ENCODE measurements at places on chromosomes 11 and 22.
A peak's percentile ranks its signal among the peaks of the same experiment; 100 is the strongest.

DNA sequence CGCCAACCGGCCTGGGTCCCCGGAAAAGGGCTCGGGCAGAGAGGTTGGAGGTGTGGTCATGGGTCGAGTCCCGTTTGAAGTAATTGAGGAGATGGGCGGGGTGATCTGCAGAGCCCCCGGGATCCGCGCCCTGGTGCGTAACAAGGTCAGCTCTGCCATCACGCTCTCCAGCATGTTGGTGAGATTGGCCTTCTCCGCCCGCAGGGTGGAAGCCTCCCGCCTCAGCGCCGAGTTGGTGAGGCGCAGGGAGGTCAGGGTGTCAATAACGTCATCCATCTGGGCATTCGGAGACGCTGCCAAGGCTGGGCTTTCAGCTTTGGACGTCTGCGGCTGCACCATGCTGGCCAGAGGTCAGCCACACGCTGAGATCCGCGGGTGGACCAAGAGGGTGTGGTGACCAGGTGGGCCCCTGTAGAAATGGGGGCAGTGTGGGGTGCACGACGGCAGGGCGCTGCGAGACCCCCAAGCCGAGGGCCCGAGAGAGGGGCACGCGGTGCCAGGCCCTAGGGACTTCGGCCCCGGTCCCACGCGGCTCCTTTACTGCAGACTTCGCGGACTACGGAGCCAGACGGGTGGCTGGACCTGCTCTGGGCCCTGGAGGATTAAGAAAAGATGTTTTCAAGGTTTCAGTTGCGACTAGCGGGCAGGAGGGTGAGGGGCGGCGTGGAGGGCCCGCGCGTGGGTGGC lies 672 bp downstream of the RTL6 start:
- DNase-seq = peak; percentile 49

GRCh38 chr11:68200639-68201038 lies 12.5 kb downstream of the KMT5B start:
- DNase-seq = peak; percentile 39

- peak; percentile 26 for DNase-seq
Measured at GRCh38 chr22:42439821-42440674, 7.8 kb upstream of the NFAM1 start.

DNA sequence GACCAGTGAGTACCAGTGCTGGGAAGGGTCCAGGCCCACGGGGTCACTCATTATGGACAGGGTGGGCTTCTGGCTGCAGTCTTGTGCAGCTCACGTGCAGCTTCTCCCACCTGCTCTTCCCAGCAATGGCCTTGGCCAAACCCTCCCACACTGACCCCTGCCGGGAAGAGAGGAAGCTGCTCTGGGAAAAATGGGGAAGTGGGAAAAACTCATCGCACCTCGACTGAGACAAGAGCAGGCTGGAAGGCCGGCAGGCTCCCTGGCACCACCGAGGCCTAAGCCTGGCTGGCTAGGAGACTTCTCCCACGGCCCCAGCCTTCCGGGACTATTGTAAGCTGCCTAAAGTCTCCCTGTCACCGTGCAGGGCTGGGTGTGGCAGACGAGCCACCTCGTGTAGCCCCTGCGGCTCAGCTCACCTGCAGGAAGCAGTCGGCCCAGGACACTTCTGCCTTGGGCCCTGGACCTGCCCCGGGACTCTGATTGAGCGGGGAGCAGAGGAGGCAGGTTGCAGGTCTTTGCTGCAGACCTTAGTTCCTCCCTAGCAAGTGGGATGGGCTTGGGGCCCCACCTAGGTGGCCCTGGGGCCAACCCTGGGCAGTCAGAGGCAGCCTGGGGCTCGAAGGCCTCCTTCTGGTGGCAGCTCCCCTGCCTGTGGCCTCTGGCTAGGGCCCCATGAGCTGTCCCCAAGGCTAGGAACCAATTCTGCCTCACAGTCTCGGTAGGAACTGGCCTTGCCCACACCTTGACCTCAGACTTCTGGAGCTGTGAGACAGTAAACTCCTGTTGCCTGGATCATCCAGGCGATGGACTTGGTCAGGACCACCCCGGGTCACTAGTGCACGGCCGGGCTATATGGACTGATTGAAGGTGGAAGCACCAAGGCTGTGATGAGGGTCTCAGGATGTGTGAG lies 23.1 kb downstream of the MRGPRG start:
- DNase-seq = no peak

- peak; percentile 56 for DNase-seq
Measured at GRCh38 chr11:94786264-94787126, 18.3 kb downstream of the AMOTL1 start.

DNA sequence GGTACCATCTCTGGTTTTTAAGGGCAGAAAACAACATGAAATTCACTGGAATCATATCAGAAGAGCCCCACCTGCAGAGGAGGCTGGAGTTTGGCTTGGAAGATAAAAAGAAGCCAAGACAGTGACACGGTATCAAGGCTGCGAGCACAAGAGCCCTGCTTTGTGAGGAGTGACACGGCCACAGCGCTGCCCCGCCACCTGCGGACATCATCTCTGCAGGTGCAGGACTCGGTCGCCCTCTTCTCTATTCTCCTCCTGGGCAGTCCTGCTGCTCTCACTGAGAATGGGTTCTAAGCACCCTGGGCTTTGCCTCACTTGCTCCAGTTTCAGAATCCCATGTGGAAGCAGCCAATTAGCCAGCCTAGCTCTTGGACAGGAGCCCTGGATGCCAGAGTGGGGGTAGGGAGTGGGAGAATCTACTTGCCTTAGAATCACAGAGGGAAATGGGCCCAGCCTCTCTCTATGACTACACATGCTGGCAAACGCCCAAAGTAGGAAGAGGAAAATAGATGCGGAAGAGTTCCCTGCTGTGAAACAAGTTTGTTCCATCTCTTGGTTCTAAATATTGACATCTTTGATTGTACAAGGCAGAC lies 17.1 kb downstream of the APOL4 start:
- peak; percentile 42 for DNase-seq

DNA sequence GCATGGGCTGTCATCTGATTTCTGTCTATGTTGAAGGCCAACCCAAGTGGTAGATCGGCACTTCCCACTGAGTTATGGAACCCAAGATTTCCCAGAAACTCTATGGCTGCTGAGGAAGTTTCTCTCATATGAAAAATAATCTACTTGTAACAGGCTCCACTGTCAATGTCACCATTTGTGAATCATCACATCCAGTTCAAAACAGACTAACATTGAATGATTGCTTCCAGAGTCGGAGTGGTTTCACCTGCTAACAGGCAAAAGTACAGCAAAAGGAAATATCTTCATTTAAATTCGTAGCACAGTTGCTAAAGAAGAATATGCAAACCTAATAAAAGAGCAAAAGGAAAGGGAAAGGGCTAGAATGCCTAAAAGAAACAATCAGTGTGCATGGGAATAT lies 12.8 kb downstream of the WT1 start:
- DNase-seq = no peak

- peak; percentile 84 for DNase-seq
Measured at GRCh38 chr11:126989942-126990715, 10.4 kb downstream of the KIRREL3 start.

DNA sequence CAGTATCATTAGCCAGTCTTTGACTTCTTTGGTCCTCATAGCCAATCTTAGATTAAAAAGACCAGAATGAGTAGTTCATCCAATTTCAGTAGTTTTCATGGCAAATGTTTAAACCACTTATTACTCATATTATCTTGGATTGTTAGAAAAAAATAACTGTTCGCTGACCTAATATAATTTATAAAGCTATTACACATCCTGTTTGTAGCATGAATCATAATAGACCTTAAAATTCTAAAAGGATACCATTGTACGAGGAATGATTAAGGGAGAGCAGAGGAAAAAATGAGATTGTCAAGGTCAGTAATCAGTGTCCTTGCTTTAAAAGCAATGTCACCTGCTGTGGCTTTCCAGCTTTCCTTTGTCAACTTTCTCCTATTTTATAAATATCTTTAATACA lies 371.2 kb downstream of the NELL1 start:
- DNase-seq = no peak

- DNase-seq = no peak
Measured at GRCh38 chr22:37295213-37295886, 13.0 kb downstream of the CYTH4 start.
